ENCODE measurements at places on chromosomes 2 and 18.

- no peak for DNase-seq
These were observed 246.9 kb downstream of the NDUFA10 start for GRCh38 chr2:239778042-239778851.

GRCh38 chr18:45448871-45449270 lies 166.4 kb upstream of the SLC14A2 start:
- DNase-seq, result no peak

DNA sequence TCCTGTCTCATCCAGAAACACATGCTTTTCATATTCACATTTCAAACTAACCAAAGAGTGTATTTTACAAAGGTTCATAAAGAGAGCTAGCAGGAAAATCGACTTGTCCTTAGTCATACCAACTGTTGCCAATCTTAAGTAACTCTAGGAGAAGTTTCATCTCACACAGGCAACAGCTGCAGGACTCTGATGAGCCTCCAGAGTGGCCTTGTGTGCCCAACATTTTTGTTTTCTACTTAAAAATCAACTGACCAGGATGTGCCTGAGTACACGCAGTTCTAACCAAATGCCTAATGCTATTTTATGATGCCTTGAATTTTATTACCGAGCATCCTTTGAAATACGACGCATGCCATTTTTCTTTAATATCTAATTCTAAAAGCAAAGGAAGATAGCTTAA lies 595.9 kb upstream of the LRRTM4 start:
- DNase-seq, result no peak

DNA sequence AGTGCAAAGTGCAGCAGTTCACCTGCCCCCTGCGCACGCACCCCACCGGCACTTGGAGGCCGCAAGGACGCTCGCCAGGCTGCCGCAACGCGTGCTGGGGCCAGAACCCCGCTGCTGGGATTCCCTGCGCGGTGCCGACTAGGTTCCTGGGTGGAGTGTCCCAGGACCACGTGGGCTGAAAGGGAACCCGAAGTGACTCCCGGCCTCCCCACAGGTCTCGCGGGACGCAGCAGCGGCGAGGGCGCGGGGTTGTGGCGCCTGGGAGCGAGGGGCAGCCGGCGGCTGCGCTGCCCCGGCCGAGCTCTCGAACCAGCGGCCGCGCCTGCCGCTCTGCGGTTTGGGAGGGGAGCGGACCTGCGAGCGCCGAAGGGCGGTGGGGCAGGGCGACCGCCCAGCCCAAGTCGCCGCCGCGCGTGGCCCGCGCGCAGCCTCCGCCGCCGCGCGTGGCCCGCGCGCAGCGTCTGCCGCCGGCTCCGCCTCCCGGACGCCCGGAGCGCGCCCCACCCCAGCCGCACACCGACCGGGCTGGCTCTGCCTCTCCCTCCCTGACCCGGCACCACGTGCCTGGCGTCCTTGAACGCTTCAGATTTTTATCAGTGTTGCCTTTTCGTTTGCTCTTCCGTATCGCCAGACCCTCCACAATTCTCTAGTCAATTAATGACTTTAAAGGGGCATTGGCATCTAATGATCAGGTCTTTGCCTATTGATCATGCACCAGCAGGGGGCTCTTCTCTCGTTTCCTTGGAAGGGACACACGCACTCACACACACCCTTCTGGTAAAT lies at the start of gene FTCDNL1:
Gene FTCDNL1, minus strand, starts transcription at position 475 of the 783 bp plus-strand sequence. CDS start 2,230 bp downstream, outside the sequence.
- DNase-seq, result peak; percentile 59

DNA sequence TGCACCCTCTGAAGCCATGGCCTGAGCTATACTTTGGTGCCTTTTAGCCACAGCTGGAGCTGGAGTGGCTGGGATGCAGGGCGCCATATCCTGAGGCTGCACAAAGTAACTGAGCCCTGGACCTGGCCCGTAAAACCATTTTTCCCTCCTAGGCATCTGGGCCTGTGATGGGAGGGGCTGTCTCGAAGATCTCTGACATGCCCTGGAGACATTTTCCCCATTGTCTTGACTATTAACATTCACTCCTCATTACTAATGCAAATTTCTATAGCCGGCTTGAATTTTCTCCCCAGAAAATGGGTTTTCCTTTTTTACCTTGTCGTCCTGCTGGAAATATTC lies 15.4 kb downstream of the TAF1B start:
- DNase-seq, result no peak

GRCh38 chr2:208222351-208222750 lies 32.5 kb downstream of the IDH1 start:
- no peak for DNase-seq

DNA sequence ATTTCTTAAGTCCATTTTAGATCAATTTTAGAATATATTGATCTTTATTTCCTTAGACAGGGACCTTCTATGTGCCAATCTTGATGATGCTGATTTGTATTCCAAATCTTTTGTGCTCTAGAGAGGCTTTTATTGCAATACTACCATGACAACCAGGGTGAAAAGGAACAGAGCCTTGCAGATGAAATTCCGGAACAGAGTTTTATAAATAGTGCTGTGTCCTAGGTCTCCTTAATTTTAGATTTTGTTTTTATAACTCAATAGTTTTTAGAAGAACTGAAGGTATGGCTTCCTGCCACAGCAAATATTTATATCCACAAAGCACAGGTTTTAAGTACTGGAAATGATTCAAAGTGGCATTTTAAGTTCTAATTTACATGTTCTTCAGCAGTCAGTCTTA lies 160.2 kb downstream of the PMAIP1 start:
- no peak for DNase-seq

GRCh38 chr18:2442726-2443275 lies 128.5 kb downstream of the METTL4 start:
- no peak for DNase-seq

DNA sequence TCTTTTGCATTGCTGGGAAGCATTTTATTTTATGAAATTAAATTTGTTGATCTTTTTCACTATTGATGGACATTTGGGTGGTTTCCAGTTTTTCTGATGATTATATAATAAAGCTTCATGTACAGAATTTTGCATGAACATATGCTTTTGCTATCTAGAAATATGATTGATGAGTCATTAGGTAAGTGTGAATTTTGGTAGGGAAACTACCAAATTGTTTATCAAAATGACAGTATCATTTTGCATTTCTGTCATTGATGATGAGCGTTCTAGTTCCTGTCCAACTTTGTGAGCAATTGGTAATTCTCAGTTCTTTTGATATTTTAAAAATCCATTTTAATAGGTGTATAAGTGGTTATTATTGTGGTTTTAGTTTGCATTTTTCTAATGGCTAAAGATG lies 67.7 kb downstream of the TAF4B start:
- DNase-seq, result no peak

DNA sequence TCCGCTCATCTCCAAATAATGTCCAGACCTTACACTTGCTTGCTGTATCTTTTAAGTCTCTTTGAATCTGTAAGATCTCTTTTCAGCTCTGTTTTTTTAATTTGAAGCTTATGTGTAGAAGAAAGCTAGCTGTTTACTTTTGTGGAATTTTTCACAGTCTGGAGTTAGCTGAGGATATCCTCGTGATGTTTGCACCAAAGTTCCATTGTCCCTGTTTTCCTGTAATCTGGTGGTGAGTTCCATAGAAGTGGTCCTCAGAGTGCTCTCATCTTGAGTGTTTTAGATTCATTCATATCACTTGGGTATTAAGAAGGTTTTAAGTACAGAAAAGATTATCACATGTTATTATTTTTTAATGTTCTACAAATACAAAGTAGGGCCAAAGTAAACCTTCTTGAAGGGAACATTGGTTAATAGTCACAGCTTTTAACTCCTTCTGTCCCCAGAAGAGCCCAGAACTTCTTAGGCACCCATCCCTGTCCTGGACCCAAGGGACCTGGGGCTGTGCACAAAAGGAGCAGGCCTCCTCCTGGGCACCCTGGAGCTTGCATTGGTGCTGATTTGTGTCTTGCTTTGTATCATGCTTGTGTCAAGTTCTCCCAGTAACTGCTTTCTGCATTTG lies 15.0 kb downstream of the MLPH start:
- no peak for DNase-seq

GRCh38 chr2:12941203-12941602 lies 224.5 kb downstream of the TRIB2 start:
- DNase-seq, result no peak

- peak; percentile 98 for DNase-seq
These were observed 80.7 kb downstream of the EML4 start for GRCh38 chr2:42249887-42250286.

- no peak for DNase-seq
These were observed 160.3 kb upstream of the CDH19 start for GRCh38 chr18:66764230-66764629.

DNA sequence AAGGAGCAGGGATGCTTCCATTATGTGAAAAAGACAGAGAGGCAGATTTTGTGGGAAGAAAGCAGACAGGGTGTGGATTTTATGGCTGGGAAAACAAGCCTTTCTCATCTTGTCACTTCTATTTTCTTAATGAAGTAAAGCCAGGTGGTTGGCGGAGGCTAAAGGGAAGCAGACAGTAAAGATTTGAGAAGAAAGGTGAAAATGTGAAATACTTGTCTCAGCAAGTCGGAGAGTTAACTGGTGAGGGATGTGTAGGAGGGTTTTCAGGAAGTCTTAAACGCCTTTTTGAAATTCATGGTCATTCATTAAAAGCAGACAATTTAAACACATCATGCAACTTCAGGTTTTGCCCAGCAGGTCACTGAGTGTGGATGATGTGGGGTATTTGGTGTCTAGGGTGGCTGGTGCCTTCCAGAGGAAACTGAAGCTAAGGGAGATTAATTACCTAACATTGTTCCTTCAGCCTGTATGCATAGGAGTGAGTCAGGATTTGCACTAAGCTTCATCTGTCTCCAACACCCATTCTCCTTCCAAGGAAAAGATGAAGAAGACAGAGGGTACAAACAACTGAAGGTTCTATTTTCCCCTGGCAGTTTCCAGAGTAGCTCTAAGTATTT lies 20.7 kb downstream of the SLC14A2 start:
- DNase-seq, result no peak

- no peak for DNase-seq
These were observed 11.4 kb upstream of the PKDCC start for GRCh38 chr2:42036413-42036812.

- DNase-seq, result no peak
These were observed 182.6 kb downstream of the PID1 start for GRCh38 chr2:229088517-229088913.

- DNase-seq, result no peak
These were observed 223.5 kb downstream of the UBE2E3 start for GRCh38 chr2:181203916-181204315.

GRCh38 chr18:68738564-68738963 lies 23.7 kb upstream of the TMX3 start:
- DNase-seq, result no peak

DNA sequence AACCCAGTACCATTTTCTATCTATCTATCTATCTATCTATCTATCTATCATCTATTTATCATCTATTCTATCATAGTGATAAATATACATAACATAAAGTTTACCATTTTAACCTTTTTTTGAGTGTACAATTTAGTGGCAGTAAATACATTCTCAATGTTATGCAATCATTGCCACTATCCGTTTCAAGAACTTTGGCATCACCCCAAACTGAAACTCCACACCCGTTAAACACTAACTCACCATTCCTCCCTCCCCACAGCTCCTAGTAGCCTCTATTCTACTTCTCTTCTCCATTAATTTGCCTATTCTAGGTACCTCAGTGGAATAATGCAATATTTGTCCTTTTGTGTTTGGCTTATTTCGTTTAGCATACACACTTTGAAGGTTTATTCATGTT lies 82.5 kb upstream of the KCNE4 start:
- no peak for DNase-seq

- DNase-seq, result no peak
These were observed 25.7 kb downstream of the NPPC start for GRCh38 chr2:231900486-231900942.

- DNase-seq, result no peak
These were observed 32.0 kb upstream of the PRLH start for GRCh38 chr2:237534380-237534779.

- DNase-seq, result no peak
These were observed 259.0 kb downstream of the NBAS start for GRCh38 chr2:15302154-15302553.

- no peak for DNase-seq
These were observed 28.4 kb upstream of the TANK start for GRCh38 chr2:161131804-161132203.

- DNase-seq, result no peak
These were observed 828.7 kb downstream of the SUCLG1 start for GRCh38 chr2:83630351-83630750.

- no peak for DNase-seq
These were observed 212.1 kb downstream of the PTPRM start for GRCh38 chr18:7779211-7779610.

DNA sequence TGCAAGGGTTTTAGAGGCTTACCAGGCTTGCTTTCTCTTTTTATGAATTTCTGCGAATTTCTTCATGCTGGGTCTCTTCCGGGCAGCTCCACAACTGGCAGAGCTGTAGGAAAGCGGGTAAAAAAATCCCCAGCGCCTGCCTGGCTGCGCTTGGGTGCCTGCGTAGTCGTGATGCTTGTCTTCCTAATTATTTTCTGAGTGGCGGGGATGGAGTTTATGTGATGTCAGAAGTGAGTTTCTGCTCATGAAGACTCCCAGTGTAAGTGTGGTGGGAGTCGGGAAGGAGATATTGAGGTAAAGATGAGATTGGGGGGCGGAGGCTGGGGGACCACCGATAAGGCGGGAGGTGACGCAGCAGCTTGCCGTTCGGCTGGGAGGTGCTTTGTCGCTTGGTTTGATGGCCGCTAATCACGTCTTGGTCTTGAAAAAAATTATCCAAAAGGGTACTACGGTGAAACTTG lies 229.8 kb downstream of the LDLRAD4 start:
- DNase-seq, result no peak

DNA sequence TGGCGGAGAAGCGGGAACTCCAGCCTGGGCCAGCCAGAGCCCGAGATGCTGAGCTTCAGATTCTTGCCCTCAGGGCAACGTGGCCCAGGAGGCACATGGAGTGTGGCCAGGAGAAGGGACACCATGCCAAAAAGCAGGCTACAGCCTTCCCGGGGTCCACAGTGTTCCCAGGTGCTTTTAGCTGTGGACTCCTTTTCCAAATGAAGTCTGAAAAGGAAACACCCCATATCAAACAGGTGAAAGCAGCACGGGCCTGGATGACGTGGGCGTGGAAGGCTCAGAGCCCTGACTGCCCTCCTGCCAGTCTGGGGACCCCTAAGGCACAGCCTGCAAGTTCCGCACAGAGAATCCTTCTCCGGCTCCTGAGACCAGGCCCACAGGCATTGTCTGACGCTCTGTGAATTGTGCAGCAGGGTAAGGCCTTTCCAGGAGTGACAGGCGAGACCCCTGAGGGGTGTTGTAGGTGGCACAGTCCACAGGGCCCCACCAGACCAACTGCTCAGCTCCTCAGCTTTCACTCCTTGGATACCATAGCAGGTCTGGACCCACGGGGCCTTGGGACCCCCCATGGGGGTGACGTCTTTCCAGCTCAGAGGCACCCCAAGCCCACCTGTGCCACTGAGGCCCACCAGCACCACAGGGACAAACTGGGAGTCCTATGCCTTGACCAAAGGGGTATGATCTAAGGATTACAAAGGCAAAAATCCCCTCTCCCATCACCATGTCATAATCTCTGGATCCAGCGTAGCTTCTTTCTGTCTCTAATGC lies 69.6 kb upstream of the RAB6C start:
- no peak for DNase-seq

GRCh38 chr2:128260239-128261138 lies 58.2 kb downstream of the HS6ST1 start:
- DNase-seq, result no peak

Data from NCI-H1105 treated with DMSO at 0.1 percent for 48 hours (cell line).